ENCODE measurements at places on chromosomes 1 and 21. TPM values are rescaled to one million over a fixed set of nuclear protein-coding genes. Genes with fewer than 3 reads are reported as not detected.

DNA sequence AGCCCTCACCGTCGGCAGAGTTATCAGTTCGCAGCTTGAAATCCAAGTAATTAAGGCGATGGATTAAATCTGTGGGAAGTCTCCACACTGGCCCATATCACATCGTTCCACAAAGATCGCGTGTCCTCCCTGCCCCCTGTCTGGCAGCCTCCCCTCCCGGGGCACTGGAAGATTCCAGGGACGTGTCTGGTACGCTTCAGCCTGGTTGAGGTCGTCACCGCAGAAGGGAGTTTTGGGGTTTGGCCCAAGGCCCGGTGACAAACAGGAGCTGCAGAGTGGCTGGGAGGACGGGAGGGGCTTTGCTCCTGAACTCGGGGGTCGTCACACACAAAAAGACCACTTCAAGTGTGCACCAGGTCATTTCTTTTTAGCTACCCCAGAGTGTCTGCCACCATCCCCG, 51.1 kb downstream of the PRDM16 start:
- H3K36me3 ChIP-seq: no peaks in the 10 kb centered on the region
- H3K4me1 ChIP-seq: no peaks in the 10 kb centered on the region
- no peaks in the 10 kb centered on the region for H3K27me3 ChIP-seq
- H3K27ac ChIP-seq: no peak overlapping the region
- no peak overlapping the region for H3K4me3 ChIP-seq

- no peaks in the 10 kb centered on the region for H3K36me3 ChIP-seq
- no peak overlapping the region for H3K4me3 ChIP-seq
- no peak for DNase-seq
- H3K4me1 ChIP-seq: no peaks in the 10 kb centered on the region
These were observed 25.6 kb downstream of the HHIPL2 start for GRCh38 chr1:222522105-222522915.

DNA sequence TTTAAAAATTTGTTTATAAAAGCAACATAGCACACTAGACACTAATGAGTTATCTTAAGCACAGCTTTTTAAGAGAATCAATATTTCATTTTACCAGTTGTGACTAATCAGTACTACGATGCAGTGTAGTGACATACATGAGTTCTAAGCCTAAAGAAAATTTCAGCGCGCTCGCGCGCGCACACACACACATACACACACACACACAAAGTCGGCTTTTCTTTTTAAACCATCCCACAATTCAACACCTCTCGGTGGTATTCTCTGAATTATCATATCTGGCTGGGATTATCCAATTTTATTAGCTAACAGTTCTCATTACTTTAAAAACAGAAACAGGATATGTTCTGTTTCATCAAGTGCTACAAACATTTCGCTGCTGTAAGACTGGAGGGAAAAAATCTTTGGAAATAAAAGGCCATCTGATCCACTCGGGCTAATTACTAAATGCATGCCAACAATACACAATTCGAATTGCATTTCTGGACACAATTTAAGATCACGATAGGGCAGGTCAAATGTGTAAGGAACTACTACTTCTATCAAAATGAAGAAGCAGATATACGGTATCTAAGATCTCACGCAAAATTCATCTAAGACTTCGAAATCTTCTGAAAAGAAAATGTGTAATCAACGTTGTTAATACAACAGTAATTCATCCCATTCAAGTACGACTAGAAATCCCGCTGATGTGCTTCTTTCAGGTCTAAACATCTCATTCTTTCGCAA, 1.2 kb downstream of the TUT4 start:
- H3K27ac ChIP-seq: peak overlapping the region; percentile 96
- no peaks in the 10 kb centered on the region for H3K36me3 ChIP-seq
- DNase-seq: no peak
- peak overlapping the region; percentile 70 for H3K4me3 ChIP-seq

GRCh38 chr21:38525454-38525853, 27.2 kb upstream of the ERG start:
- H3K36me3 ChIP-seq: no peaks in the 10 kb centered on the region
- H3K27ac ChIP-seq: no peak overlapping the region
- H3K27me3 ChIP-seq: no peaks in the 10 kb centered on the region
- H3K4me3 ChIP-seq: no peak overlapping the region

Gene COL11A1
- 0.24 TPM for total RNA-seq

- no peaks in the 10 kb centered on the region for H3K36me3 ChIP-seq
- H3K4me3 ChIP-seq: no peak overlapping the region
- H3K27me3 ChIP-seq: no peaks in the 10 kb centered on the region
- H3K27ac ChIP-seq: no peak overlapping the region
These were observed 63.7 kb upstream of the ABCG1 start for GRCh38 chr21:42155045-42155855.

DNA sequence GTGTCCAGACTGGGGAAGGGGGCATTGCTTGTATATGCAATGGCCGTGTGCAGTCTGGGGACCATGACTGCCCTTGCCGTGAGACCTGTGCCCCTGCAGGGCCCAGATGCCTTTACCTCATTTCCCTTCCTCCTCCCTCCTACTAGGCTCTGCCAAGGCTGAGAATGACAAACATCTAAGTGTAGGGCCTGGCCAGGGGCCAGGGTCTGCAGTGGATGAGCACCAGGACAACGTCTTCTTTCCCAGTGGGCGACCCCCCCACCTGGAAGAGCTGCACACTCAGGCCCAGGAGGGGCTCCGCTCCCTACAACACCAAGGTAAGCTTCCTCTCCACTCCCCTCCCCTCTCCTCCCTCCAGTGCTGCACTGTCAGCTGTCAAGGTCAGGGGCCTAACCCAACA, 49.5 kb downstream of the YARS1 start:
- peak overlapping the region; percentile 37 for H3K27ac ChIP-seq
- no peak overlapping the region for H3K4me3 ChIP-seq
- no peaks in the 10 kb centered on the region for H3K4me1 ChIP-seq
- H3K27me3 ChIP-seq: no peaks in the 10 kb centered on the region
- H3K36me3 ChIP-seq: no peaks in the 10 kb centered on the region

DNA sequence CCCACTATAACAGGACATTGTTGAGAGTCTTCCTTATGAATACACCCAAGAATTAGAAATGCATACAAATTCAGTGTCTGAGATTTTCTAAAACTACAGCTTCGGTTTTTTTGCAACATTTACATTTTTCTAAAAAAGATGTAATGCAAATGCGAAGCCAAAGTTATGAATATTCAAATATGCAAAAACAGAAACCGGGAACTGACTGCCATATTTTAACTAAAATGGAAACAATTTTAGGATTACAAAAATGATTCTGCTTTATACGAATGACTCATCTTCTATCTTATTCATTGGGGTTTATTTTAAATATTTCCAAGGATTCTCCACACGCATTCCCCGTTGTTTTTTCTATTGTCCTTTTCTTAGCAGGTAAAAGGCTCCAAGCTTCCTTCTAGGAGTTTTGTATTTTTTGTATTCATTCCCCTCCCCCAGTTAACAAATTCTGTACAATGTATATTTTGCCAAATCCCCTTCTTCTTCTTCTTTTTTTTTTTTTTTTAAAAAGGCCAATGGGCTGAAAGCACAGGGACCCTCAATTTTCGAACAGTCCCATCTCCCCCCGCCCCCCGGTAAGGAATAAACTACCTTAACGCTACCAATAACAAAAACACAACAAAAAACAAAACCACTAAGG, 1.0 kb downstream of the ARPC5 start:
- H3K4me1 ChIP-seq: peaks cover 4% of the 10 kb centered on the region
- H3K27me3 ChIP-seq: peaks cover 9% of the 10 kb centered on the region
- DNase-seq: no peak
- H3K36me3 ChIP-seq: peaks cover 18% of the 10 kb centered on the region

GRCh38 chr1:7109901-7110300, 324.6 kb downstream of the CAMTA1 start:
- no peak overlapping the region for H3K4me3 ChIP-seq
- no peaks in the 10 kb centered on the region for H3K36me3 ChIP-seq
- H3K27me3 ChIP-seq: no peaks in the 10 kb centered on the region

GRCh38 chr1:79741720-79742421, 735.3 kb upstream of the ADGRL4 start:
- no peaks in the 10 kb centered on the region for H3K27me3 ChIP-seq
- H3K4me3 ChIP-seq: no peak overlapping the region
- H3K4me1 ChIP-seq: no peaks in the 10 kb centered on the region
- no peak overlapping the region for H3K27ac ChIP-seq
- DNase-seq: no peak
- H3K36me3 ChIP-seq: no peaks in the 10 kb centered on the region

Gene SHE
- total RNA-seq: 2.7 TPM

DNA sequence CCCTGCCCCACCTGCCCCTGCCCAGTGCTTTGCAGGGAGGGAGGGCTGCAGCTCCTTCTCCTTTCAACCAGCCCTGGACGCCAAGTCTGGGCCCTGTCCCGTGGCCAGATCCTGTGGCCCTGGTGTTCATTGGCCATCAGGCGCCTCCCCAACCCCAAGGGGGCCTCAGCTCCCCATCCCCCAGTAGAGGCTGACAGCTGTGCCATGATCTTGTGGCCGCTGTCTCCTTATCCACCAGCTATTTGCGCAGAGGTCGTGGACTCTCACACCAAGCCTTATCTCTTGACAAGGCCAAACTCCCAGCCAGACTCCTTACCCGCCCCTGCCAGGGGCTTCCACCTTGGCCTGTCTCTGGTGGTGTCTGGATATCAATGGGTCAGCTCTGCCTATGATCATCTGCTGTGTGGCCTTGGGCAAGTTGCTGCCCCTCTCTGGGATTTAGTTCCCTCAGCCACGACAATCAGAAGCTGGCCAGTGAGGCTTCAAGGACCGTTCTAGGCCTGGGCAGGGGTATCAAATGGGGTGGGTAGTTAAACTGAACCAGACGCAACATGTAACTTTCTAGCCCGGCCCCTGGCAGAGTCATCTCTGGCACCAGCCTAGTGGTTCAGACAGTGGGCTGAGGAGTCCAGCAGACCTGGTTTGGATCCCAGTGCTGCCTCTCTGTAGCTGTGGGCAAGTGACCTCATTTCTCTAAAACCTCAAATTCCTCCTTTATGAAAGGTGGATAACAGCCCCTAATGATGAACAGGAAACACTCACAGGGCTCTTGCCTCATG, 3.3 kb upstream of the COL8A2 start:
- H3K36me3 ChIP-seq: no peaks in the 10 kb centered on the region
- H3K4me1 ChIP-seq: no peaks in the 10 kb centered on the region
- no peak overlapping the region for H3K4me3 ChIP-seq
- H3K27me3 ChIP-seq: peaks cover 26% of the 10 kb centered on the region
- DNase-seq: no peak
- no peak overlapping the region for H3K27ac ChIP-seq

DNA sequence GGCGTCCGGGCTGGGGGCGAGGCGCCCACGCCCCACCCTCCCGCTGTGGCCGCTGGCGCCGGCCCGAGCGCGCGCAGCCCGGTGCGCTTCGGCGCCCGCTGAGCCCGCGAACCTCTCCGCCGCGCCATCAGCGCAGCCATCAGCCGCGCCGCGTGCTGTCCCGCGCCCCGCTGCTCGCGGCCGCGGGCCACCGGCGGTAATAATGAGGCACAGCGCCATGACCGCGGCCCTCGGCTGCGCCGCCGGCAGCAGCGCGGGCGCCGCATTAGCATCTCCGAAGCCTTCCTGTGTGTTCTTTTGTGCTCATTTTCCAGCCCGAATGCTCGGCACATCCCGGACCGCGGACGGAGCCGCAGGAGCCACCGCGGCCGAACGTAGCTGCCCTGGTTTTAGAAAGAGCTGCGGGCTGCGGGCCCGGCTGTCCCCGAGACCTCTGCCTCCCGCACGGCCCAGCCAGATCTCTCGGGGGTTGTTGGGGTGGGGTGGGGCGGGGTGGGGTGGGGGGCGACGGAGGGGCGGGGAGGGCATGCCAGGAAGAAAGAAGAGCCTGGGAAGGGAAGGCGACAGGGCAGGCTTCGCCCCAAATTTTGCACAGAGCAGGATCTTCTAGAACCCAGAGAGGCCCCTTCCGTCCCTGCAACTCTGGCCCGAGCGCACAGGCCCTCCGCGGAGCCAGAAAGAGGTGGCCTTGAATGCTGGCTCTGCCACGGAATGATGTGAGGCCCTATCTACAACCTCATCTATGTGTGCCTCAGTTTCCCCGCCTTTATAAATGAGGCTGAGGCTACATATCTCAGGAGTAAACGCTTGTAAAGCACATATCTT, 55.3 kb downstream of the RRAGC start:
- H3K36me3 ChIP-seq: no peaks in the 10 kb centered on the region
- H3K4me3 ChIP-seq: no peak overlapping the region
- no peak overlapping the region for H3K27ac ChIP-seq
- peaks cover 66% of the 10 kb centered on the region for H3K27me3 ChIP-seq
- no peaks in the 10 kb centered on the region for H3K4me1 ChIP-seq

DNA sequence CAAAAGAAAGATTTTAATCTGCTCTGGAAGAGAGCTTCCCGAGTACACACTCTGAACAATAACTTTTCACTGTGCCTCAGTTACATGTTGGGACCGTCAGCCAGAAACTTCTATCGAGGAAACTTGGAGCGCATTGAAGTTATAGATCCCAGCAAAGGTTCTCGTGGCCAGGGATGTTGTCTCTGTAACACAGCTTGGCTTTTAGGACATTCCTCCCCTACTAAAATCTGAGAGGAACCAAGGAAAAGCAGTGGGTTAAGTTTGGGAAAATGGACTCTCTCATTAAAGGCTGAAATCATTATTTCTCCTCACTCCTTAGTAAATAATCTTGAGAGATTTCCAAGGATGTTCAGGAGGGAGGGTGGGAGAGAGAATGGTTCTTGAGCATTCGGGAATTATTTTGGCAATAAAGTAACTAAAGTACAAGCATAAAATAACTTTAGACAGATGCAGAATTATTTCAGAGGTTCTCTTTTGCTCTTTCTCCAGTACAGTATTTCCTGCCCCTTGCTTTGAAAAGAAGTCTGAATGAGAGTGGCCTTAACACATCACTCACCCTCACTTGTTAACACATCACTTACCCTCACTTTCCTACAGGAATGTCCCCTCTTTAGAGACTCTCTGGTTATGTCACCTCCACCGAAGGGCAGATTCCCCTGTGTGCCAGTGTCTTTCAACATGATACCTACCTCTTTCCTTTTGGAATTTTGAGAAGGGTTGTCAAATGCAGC, 1.8 kb upstream of the NFIA start:
- peaks cover 60% of the 10 kb centered on the region for H3K27me3 ChIP-seq
- H3K4me1 ChIP-seq: peaks cover 47% of the 10 kb centered on the region
- no peak overlapping the region for H3K4me3 ChIP-seq
- DNase-seq: no peak
- H3K27ac ChIP-seq: peak overlapping the region; percentile 55

Gene RNU1-1
- 17,380 TPM for total RNA-seq

DNA sequence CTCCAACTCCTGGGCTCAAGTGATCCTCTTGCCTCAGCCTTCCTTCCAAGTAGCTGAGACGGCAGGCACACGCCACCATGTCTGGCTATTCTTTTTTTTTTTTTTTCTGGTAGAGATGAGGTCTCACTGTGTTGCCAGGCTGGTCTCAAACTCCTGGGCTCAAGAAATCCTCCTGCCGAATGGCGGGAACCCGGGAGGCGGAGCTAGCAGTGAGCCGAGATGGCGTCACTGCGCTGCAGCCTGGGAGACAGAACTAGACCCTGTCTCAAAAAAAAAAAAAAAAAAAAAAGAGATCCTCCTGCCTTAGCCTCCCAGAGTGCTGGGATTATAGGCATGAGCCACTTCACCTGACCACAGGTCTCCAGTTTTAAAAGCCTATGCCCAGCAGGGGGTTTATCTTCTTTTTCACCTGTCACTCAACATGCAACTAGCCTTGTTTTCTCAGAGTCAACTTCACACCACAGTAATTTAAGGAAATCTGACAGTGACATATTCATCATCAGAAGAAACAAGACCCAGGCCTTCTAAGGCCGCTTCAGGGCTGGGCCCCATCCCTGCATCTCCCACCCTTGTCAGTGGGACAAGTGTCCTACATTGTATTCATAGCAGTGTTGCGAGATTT, 38.3 kb upstream of the GALNT2 start:
- peaks cover 14% of the 10 kb centered on the region for H3K4me1 ChIP-seq
- DNase-seq: no peak
- no peaks in the 10 kb centered on the region for H3K27me3 ChIP-seq
- H3K27ac ChIP-seq: peak overlapping the region; percentile 83
- H3K36me3 ChIP-seq: no peaks in the 10 kb centered on the region
